Activated CD4-positive, alpha-beta T cell treated with anti-CD3 and anti-CD28 coated beads, Interleukin-2, amount 10 ng/mL, durations not matched to agents 7 days and 5 days (primary cell): ENCODE measurements at places on chromosomes 16 and 17. TPM values are rescaled to one million over a fixed set of nuclear protein-coding genes. Genes with fewer than 3 reads are reported as not detected.

- no peak for DNase-seq
Observed at GRCh38 chr16:81491541-81492188, 47.1 kb downstream of the CMIP start.

The MSLN gene
- not detected for total RNA-seq

- DNase-seq, result no peak
Observed at GRCh38 chr16:64900019-64900418, 221.8 kb downstream of the CDH11 start.

- DNase-seq, result no peak
Observed at GRCh38 chr17:32267690-32268205, 2.1 kb downstream of the RHBDL3 start.

DNA sequence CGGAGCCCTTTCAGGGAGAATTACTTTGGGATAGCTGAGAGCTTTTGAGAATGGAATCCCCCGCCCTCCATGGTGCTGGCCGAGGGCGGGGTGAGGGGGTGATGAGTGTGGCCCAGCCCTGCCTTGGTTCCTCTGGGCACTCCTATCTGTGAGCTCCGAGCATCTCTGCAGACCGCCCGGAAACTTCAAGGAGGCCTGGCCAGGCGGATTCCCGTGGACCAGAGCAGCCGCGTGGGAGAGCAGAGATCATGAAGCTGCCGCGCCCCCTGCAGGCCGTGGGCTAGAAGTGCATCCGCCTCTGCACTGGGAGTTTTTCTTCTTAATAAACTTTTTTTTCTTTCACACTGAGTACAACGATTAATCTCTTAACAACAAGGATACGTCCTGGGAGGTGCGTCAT lies 392.9 kb upstream of the EEF2KMT start:
- peak; percentile 13 for DNase-seq
